Activated CD8-positive, alpha-beta T cell treated with anti-CD3 and anti-CD28 coated beads, Interleukin-2, amount 10 ng/mL, durations not matched to agents 7 days and 5 days (primary cell): ENCODE measurements at places on chromosomes 6 and 20. TPM values are rescaled to one million over a fixed set of nuclear protein-coding genes. Genes with fewer than 3 reads are reported as not detected.
A peak's percentile ranks its signal among the peaks of the same experiment; 100 is the strongest.

GRCh38 chr20:34058831-34059230 lies 53.2 kb downstream of the EIF2S2 start:
- DNase-seq, result peak; percentile 41

DNA sequence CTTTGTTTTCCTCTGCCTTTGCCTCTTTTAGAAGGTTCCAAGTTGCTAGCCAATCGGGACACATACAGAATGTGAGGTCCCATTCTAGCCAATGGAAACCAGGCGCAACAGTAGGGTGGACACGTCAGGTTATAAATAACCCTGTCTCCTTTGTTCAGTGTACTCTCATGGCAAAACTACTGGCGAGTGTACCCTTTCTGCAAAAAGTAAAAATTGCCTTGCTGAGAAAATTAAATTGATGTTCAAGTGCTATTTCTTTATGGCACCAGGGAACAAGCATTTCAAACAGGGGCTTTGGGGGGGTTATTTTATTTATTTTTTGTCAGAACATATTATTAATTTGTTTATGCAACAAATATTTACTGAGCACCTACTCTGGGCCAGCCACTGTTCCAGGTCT lies 123.6 kb upstream of the SRSF6 start:
- no peak for DNase-seq

GRCh38 chr6:36871686-36872085 lies 2.9 kb downstream of the PPIL1 start:
- no peak for DNase-seq

- DNase-seq, result no peak
Measured at GRCh38 chr6:1703923-1704322, 94.2 kb downstream of the FOXC1 start.

- DNase-seq, result no peak
Measured at GRCh38 chr6:88992741-88993552, 29.5 kb upstream of the RNGTT start.

The HLA-DOA gene
- total RNA-seq, result 4.2 TPM

The VSX1 gene
- total RNA-seq, result not detected

The NMBR gene
- not detected for total RNA-seq

The ENPP4 gene
- 5.4 TPM for total RNA-seq
